NCI-H524 treated with DMSO at 0.1 percent for 48 hours (cell line): ENCODE measurements at places on chromosomes 2 and 18.

GRCh38 chr2:9985531-9986328 lies 34.2 kb downstream of the GRHL1 start:
- no peak for DNase-seq

GRCh38 chr2:19178175-19178574 lies 180.2 kb downstream of the OSR1 start:
- no peak for DNase-seq

DNA sequence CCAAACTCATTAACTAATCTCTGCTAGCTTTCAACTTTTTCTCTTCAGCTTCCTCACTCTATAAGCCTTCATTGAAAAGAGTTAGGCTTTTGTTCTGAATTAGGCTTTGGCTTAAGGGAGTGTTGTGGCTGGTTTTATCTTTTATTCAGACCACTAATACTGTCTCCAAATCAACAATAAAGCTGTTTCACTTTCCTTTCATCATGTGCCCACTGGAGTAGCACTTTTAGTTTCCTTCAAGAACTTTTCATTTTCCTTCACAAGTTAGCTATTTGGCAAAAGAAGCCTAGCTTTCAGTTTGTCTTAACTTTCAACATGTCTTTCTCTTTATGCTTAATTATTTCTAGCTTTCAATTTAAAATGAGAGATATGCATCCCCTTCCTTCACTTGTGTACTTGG lies 271.7 kb upstream of the FSIP2 start:
- no peak for DNase-seq

DNA sequence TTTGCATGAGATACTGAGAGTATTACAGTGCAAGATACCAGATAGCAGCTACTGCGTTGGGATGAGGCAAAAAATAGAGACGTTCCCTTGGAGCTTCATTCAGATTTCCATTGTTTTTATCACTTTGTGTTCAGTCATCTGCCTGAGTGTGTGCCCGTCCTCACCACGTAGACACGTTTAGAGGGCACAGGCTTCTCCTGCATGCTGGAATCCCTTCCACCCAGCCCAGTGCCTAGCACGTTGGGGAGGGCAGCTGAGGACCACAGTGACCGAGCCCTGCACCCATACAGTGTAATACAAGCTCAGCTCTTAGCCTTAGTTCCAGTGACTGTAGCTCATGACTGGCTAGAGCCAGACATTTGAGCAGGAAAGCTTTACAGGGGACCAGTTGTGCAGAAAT lies 134.7 kb downstream of the GBX2 start:
- no peak for DNase-seq

GRCh38 chr18:69956665-69957620 lies 9.3 kb upstream of the CD226 start:
- DNase-seq = no peak

DNA sequence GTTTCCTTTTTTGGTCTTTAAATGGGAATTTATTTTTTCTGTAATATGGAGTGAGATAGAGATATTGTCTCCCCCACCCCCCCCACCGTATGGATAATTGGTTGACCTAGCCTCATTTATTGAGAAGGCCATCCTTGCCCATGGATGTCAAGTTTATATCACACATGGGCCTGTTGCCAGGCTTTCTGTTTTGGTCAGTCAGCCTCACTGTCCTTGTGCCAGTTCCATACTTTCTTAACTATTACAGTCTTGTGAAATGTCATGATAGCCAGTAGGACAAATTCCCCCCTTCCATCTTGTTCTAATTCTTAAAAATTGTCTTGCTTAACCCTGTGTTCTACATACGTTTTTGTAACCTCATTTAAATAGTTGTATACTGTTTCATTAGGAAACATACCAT lies 12.5 kb downstream of the BABAM2 start:
- no peak for DNase-seq

- DNase-seq = no peak
These were observed 166.2 kb downstream of the TCF4 start for GRCh38 chr18:55421615-55422419.

GRCh38 chr2:75560768-75561565 lies at the start of gene EVA1A:
EVA1A (minus strand) TSS chr2:75560939; CDS start chr2:75518140, 42,799 bp downstream.
- no peak for DNase-seq

DNA sequence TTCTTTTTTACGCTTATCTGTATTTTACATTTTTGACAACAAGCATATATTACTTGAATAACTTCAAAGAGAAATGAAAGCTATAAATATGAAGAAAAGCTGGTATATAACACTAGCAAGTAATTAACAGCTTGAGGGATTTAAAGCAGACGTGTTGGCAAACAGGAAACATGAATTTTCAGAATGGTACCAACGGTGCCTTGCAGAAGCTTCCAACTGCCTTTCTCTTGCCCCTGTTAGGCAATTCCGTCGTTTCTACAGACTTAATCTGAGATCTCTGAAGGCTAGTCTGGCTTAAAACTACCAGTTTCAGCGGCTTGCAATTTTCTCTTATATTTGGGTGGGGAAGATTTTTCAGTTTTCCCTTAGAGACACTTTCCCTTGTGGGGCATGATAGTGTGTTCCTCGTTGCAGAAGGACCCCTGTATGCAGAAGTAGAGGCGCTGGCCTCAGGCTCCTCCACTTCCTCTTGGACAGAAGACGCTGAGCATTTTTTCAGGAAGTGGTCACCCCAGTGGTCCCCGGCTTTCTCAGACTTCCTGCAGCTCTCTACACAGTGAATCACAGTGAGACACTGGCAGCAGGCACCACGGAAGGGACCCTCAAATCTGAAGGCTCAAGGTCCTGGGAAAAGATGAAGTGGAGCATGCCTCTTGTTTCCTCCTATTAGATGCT lies 56.2 kb upstream of the SLC16A14 start:
- DNase-seq = no peak

GRCh38 chr2:178380763-178381162 lies 70.2 kb downstream of the PRKRA start:
- no peak for DNase-seq

DNA sequence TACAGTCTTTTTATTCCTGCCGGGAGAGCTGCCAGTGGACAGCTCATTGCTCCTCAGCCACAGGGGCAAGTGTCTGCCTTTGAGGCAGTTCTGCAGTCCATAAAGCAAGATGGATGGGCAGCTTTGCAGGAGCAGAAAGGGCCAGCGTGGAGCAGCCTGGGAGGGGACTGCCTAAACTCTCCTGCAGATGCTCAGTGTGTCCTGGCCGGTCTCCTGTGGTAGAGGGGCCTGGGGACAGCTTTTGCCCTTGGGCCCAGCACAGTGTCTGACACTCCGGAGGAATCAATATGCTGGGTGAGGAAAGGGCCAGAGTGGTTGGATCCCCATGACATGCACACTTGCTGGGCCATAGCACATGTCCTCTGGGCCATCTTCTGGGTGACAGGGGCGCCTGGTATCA lies 65.7 kb upstream of the DAPL1 start:
- no peak for DNase-seq

GRCh38 chr18:26127786-26128185 lies 5.9 kb upstream of the PSMA8 start:
- DNase-seq = no peak

DNA sequence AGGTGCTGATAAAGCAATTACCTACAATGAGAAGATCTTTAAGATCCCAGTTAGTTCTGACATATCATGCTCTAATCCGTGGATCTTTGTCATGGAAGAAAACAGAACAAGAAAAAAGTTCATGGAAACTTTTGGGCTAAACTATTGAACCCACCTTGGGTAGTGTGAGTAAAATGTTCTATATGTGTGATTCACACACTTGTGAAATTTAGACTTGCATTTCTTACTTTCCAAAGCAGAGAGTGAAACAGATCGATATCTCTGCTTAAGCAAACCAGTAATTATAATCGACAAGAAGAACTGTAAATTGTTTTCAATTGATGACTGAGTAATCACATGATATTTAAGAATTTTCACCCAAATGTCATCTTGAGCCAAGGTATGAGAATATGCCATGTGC lies 214.2 kb downstream of the HRH4 start:
- no peak for DNase-seq
